Activated T-helper 9 cell treated with anti-CD3 and anti-CD28 coated beads, Interleukin-2, amount 50 U/mL, for 16 hours (primary cell): ENCODE measurements at places on chromosomes 5 and 9.

DNA sequence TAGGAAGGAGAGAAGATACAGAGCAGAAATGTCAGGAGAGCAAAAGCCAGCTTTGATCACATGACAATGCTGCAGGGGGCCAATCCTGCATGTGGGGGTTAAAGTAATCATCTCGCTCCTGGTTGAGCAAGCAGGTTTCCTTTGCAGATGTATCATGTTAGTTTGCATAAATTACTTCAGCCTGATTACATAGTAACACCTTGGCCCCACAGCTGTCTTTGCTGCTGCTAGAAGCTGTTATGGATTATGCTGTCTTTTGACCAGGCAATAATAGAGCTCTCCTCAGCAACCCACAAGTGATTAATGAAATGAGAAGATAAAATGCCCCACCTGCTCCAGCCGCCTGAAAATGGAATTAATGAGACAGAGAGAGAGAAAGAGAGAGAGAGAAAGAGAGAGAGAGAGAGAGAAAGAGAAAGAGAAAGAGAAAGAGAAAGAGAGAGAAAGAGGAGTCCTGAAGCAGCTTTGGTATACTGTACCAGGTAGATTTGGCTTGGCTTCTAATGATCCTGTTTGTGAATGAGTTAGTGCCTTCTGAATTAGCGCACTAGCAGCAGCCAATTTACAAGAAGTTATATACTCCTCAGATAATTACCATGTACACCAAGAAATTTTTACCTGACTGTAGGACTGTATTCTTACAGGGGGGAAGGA, 174.3 kb upstream of the RORB start:
- no peak for DNase-seq

DNA sequence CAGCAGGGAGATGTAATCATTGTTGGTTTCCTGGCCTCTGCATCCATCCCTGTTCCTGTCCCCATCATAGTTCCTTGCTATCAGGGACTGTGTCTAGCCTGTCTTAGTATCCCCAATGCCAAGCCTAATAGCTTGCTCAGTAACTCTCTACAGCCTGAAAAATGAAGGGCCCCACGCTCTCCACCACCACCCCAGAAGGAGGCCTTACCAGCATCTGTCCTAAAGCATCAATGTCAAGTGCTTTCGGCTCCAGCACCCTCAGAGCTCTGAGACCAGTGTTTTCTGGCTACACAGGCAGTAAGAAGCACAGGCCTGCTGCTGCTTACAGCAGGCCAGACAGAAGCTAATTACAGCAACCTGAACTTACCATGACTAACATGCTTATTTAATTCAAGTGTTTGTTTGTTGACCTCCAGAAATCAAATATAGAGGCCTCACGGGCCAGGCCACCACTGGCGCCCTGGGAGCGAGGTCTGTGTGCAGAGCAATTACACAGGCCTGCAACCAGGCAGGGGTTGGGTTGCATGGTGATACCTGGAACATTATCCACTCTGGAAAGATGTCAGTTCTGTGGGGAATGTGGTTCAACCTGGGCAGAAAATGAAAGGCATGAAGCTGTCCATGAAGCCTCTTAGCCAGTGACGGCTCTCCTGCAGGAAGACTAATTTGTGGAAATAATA, 124.3 kb downstream of the SLC1A3 start:
- DNase-seq = no peak

DNA sequence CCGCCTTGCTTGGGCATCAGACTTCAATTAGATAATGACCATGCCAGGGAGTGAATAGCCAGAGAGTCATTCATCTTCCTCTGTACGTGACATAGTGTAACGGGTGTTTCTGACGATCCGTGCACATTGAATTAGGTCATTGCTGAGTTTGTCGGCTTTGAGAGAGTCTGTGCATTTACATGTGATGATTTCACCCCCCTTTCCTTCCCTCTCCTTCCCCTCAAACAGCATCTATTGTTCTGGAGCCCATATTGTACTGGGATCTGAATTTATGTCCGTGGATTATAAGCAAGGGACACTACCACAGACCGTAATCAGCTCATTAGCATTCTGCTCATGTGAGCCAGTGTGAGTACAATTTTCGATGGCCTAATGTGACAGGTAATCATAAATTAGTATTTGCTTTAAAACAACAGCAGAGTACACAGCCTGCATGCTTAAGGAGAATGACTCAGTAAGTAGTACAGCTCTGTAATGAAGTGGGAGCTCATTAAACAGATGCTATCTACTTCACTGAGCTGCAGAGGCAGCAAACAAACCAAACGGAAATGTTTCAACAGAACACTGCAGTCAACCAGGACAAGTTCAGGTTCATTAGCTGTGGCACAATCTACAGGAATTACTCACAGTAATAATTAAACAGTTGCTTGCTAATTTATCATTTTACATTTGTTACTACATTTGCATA, 302.1 kb downstream of the CSNK1G3 start:
- no peak for DNase-seq

- DNase-seq = no peak
These were observed 451 bp downstream of the LPAR1 start for GRCh38 chr9:111037708-111038330.
